ENCODE measurements at places on chromosomes 2 and 18.

GRCh38 chr18:51490860-51491259 is 293.4 kb upstream of the MEX3C start:
- no peak for DNase-seq

DNA sequence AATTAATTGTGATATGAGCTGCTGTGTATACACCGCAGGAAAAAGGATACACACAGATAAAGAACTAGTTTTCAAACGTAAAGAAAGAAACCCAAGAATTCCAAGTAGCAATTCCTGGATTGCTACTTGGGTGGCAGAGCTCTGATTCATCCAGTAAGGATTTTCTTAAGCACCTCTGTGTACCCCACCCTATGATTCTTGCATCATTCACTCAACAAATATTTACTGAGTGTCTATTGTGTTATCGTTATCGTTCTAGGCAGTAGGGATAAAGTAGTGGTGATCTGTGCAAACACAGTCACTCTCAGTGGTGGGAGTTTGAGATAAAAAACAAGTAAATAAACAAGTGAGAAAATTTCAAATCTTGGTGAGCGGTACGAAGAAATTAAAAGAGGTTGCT is 4.9 kb upstream of the TMEM200C start:
- DNase-seq, result no peak

DNA sequence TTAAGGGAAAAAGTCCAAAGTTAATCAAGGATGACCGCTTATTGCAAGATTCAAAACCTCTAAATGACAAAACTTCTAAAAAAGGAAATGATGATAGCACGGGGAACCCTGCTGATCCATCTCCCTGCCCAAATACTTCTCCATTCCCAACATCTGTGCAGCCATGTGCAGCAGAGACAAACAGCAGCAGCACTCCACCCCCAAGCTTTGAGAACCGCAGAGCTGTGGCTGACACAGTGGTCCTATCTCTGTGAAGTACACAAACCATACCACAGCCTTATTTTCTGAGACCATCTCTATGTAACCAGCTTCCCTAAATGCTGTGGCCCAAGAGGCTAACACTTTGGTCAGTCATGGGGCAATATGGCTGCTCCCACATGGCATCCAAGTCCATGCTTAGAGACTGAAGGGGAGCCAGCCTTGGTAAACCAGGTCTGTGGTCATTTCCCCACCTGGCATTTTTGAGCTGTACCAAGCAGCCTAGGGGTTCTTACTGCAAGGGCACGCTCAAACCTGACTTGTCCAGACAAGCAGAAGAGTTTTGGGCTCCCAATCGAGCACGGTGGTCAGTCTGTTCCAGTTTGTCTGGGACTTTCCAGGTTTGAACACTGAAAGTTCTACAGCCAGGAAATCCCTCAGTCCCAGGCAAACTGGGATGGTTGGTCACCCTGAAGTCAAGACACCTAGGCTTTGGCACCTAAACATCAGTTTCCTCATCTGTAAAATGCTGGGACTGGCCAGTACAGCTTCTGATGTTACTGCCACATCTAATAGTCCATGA is 17.1 kb upstream of the NFE2L2 start:
- DNase-seq, result no peak

DNA sequence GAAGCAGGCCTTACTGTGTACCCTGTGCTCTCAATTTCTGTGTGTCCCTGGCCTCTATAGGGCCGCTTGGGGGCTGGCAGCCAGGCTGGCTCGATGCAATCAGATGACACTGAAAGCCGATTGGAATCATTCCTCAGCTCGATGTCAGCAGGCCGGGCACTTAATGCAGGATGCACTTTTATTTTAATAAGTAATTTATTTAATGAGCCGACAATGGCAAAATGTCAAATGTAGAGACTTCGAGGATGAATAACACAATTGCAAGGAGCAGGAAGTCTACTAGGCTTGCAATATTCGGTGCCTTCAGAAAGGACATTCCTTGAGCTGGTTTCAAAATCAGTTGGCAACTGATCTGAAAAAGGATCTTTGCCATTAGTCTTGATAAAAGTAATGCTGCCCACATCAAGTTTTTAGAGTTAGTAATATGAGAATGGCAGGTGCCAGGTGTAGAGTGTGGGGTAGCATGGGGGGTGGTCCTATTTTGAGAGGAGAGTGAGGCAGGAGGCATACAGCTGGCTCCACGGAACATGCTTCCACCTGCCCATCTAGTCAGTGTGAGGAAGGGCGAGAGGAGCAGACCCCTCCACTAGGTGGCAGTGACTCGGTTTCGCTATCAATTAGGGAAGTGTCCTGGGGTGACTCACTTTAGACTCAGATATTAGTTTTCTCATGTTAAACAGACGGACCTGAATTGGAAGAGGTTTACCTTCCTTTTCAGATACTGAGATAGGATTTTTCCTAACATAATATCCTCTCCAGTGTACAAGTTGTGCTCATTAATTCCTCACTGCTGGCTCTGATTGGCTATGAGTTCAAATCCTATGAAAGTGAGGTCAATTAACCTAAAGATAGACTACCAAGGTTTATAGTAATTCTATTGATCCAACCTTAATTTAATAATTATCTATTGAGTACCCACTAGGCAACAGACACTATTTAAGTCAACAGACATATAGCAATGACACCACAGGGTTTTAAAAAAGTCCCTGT is 80.9 kb downstream of the NABP1 start:
- peak; percentile 90 for DNase-seq

Measured in common myeloid progenitor, CD34-positive (primary cell).